Naive thymus-derived CD4-positive, alpha-beta T cell (primary cell): ENCODE measurements at places on chromosomes 11 and 22. TPM values are rescaled to one million over a fixed set of nuclear protein-coding genes. Genes with fewer than 3 reads are reported as not detected.

GRCh38 chr11:11581481-11581880 is 40.3 kb downstream of the GALNT18 start:
- H3K4me3 ChIP-seq, result no peak overlapping the region
- DNase-seq, result no peak
- H3K4me1 ChIP-seq, result no peaks in the 10 kb centered on the region

DNA sequence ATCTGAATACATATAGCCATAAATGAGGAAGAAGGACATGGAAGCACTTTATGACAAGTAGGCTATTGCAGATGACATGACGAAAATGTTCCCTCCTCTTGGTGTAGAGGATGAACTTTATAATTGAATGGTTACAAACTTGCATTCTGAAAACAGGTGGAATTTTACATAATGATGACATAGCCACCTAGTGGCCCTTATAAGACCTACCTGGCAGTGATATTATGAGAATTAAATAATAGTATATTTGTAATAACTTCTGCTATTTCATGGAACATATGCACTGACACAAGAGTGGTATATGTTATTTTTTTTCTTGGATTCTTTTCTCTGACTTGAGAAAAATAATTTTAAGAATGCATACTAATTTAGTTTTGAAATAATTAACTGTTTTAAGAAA is 22.9 kb downstream of the TRIM22 start:
- H3K27ac ChIP-seq, result no peak overlapping the region
- peaks cover 9% of the 10 kb centered on the region for H3K36me3 ChIP-seq
- no peak for DNase-seq
- H3K4me3 ChIP-seq, result no peak overlapping the region

GRCh38 chr11:102488208-102488607 is 35.6 kb upstream of the TMEM123 start:
- H3K27me3 ChIP-seq, result no peaks in the 10 kb centered on the region
- H3K36me3 ChIP-seq, result no peaks in the 10 kb centered on the region
- no peak overlapping the region for H3K27ac ChIP-seq
- H3K4me3 ChIP-seq, result no peak overlapping the region
- peaks cover 7% of the 10 kb centered on the region for H3K4me1 ChIP-seq

Gene ACR
- not detected in 2 replicates for total RNA-seq

Gene DGAT2
- total RNA-seq, result 1.4 TPM

Gene ACCSL
- total RNA-seq, result not detected

- H3K36me3 ChIP-seq, result peaks cover 15% of the 10 kb centered on the region
- peak overlapping the region; percentile 89 for H3K4me3 ChIP-seq
- DNase-seq, result no peak
- peaks cover 23% of the 10 kb centered on the region for H3K4me1 ChIP-seq
Observed at GRCh38 chr11:72815110-72815618, 953 bp downstream of the ATG16L2 start.

Gene SLC43A1
- 10.1 TPM for total RNA-seq

Gene GNB1L
- total RNA-seq, result 4.2 TPM

DNA sequence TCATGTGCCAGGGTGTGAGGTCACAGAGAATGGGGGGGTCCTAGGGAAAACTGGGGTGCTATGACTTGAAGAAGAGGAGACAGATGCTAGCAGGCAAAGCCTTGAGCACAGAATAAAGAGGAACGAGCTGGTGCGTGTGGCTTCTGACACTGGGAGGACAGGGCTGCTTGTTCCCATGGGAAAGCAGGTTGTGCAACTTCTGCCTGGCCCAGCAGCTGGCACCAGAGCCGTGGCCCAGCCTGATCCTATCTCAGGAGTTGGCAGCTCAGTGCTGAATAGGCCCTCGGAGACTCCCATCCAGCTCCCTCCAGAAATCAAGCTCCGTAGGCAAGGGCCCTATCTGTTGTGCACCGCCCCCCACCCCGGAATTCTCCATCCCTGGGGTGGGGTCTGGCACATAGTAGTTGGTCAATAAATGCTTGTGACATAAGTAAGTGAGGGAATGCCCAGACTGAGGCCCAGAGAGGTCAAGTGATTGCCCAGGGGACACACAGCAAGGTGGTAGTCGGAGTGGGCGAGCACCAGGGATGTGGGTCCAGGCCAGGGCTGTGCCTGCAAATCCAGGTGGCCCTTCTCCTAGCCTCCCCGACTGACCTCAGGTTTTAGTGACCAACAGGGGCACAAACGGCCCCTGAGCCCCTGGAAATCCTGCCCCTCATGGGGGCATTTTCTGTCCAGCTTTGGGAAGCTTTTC is 19.5 kb upstream of the FADD start:
- no peak for DNase-seq
- H3K4me1 ChIP-seq, result no peaks in the 10 kb centered on the region
- H3K4me3 ChIP-seq, result no peak overlapping the region
- no peak overlapping the region for H3K27ac ChIP-seq
- no peaks in the 10 kb centered on the region for H3K36me3 ChIP-seq
